ENCODE measurements at places on chromosomes 2 and 18.

GRCh38 chr2:108607706-108608301 is 73.5 kb downstream of the LIMS1 start:
- DNase-seq = no peak

GRCh38 chr2:28344756-28345373 is 47.8 kb upstream of the FOSL2 start:
- no peak for DNase-seq

GRCh38 chr2:221133941-221134340 is 438.2 kb downstream of the EPHA4 start:
- no peak for DNase-seq

DNA sequence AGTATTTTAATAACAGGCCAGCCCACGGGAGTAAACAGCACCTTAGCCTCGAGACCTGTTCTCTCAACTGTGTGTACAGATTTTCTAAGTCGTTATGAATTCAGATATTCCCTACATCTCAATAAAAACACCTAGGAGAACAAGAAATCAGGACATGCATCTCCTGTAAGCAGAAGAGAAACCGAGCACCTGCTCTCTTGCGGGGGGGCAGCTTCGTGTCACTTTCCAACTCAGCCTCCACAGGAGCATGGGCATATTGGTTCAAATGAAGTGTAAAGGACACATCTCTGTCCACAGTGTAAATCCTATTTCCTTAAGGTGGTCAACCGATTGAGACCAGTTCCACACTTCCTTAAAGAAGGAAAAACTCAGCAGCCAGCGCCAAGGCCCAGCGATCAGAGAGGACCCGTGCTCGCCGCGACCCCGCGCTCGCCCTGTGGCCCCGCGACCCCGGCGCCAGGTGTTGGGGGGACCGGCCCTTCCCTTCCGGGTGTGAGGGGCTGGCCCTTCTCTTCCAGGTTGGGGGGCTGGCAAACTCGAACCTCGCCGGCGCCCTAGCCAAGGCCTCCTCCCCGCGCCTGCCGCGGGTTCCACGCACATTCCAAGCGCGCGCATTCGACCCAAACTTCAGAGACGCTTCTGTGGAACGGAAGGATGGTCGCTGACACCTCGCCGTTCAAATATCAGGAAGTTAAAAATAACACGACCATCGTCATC is 652 bp downstream of the SH3YL1 start:
- no peak for DNase-seq

- no peak for DNase-seq
Observed at GRCh38 chr18:79502782-79503181, 107.1 kb downstream of the NFATC1 start.

- no peak for DNase-seq
Observed at GRCh38 chr2:104538077-104538476, 315.8 kb upstream of the POU3F3 start.

DNA sequence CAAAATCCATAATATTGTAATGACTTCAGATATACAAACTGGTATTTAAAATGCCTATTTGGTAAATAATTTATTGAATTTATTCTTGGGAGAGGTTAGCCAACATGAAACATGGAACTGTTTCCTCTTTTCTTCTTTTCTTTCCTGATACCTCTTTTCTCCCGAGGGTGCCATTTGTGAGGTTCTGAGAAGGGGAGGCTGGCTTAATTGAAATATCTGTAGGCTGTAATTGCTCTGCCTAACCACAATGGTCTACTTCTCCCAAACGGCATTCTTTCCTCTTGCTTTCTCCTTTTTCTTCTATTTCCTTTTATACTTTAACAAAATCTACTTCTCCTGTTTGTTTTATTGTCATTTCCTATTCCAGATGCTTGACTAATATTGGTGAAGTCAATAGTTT is 114.9 kb downstream of the TCF4 start:
- DNase-seq = no peak

DNA sequence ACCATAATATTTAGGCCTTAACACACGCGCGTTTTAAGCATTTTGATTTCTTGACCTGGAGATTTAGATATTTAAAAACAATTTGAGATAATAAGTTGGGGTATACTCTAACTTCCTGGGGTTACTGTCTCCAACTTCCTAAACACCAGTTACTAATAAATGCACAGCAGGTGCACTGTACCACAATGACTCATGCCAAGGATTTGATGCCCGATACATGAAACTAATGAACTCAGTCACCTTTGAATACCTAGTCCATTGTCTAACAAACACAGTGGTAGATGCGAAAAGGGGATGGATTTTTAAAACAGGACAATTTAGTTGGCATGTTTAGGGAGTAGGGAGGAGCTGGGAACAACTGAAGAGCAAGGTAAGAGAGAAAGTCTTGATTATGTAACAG is 21.2 kb downstream of the CABYR start:
- DNase-seq = no peak

- no peak for DNase-seq
Observed at GRCh38 chr2:219025637-219026585, 15.4 kb downstream of the CFAP65 start.

GRCh38 chr18:45749918-45750689 is 26.1 kb downstream of the SLC14A1 start:
- DNase-seq = no peak

GRCh38 chr2:232833830-232834229 is 36.2 kb upstream of the SNORC start:
- no peak for DNase-seq

GRCh38 chr2:128262315-128263253 is 56.1 kb downstream of the HS6ST1 start:
- no peak for DNase-seq

- no peak for DNase-seq
Observed at GRCh38 chr18:12777500-12777944, 74.7 kb downstream of the PSMG2 start.

DNA sequence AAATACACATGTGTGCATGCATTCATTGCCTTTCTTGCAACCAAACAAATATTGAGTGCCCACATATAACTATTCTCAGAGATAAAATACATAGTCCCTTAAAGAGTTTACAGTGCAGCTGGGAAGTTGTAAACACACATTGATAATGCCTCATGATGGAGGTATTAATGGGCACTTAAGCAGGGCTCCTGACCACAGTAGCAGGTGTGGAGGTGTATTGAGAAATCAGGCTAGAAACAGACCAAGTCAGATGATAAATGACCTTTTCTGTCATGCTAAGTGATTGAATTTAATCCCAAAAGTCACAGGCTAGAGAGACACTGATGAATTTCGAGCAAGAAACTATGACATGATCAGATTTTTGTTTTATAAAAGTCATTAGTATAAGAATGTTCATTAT is 157.7 kb downstream of the ZNF385B start:
- DNase-seq = no peak

GRCh38 chr2:192035731-192036442 is 158.8 kb downstream of the TMEFF2 start:
- no peak for DNase-seq

DNA sequence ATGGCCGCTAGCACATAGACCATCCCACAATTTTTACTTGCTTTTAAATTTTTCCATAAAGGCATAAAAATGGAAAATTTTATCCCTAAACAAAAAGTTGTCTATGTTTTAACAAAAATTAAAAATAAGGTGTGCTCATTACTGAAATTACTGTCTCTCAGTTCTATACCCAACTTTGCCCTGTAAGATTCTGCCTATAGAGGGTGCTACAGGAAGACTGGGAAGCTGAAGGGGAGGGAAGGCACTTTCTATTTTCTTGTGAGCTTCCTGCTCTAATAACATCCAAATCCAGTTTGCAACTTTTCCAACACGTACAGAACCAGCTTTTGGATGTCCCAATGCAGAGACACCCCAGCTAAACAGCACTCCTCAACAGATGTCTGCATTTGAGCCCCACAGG is 666.9 kb downstream of the PLCL1 start:
- no peak for DNase-seq

DNA sequence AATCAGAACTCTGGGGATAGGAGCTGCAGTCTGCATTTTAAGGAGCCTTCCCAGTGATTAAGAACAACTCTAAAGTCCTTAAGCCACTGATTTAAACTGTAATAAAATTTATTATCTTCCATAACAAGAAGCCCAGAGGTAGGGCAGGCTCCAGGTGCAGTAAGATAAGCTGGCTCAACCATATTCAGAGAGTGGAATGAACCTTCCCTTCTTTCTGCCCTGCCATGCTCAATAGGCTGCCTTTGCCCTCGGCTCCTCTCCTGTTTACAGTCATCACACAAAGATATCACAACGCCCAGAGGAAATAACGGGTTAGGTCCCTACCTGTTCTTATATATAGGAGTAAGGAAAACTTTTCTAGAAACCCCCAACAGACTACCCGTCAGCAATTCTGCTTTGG is 90.5 kb upstream of the CDCA7 start:
- DNase-seq = no peak

DNA sequence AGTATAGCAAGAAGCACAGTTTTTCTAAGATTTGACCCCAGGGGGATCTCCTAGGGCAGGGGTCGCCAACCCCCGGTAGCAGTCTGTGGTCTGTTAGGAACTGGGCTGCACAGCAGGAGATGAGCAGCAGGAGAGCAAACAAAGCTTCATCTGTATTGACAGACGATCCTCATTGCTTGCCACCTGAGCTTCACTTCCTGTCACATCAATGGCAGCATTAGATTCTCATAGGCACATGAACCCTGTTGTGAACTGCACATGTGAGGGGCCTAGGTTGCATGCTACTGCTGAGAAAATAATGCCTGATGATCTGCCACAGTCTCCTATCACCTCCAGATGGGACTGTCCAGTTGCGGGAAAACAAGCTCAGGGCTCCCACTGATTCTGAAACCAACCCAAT is 136.2 kb downstream of the RGPD3 start:
- DNase-seq = no peak

- DNase-seq = no peak
Observed at GRCh38 chr2:26514045-26514444, 36.1 kb upstream of the OTOF start.

- no peak for DNase-seq
Observed at GRCh38 chr2:161068670-161069069, 91.6 kb upstream of the TANK start.

DNA sequence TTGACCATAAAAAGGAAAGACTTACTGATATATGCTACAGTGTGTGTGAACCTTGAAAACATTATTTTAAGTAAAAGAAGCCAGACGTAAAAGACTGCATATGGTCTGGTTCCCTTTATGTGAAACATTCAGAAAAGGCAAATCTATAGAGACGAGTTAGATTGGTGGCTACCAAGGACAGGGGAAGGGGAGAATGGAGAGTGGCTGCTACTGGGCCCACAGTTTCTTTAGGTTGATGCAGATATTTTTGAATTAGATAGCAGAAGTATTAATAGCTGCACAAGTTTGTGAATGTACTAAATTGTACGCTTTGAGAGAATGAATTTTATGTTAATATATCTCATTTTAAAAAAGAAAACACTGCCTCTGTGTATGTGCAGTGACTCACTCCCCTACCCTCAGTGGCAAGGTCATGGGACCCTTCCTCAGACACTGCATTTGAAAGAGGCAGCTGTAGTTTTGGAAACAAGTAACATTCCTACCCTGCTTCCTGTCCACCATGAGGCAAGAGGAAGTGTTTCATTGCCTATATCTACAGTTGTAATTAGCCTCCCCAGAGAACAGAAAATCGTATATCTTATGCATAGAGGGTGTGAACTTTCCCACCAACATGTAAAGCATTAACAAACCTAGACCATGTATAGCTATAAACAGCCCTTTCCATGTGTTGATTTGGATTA is 29.8 kb upstream of the ARMC9 start:
- no peak for DNase-seq

DNA sequence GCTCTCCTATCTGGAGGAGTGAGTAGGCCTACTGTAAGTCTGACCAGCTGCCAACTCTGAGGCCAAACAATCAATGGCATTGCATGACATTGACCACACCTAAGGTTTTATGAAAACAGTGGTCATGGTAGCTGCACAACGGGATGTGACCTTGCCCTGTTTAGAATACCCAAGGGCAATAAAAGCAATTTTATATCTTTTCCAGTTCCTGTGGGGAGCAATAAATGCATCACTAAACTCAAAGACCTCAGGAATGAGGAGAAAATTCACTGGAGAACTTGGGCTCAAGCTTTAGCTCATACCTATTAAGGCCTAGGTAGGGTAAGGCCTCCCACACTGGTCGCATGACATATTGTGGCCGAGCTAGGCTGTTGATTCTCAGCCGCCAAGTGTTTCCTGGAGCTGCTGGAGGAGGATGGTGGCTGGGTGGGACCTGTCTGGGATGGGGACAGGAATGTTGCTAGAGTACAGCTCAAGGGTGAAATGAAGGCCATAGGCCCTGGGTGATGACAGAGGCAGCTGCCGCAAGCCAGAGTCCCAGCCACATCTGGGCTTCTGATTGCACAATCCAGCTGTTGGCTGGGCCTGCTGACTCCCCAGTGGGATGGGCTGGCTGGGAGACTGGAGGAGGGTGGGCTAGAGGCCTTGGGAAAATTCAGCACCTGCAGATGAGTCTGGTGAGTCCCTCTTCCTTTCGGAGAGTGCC is 313.7 kb downstream of the CYP26B1 start:
- no peak for DNase-seq

GRCh38 chr2:7829241-7829640 is 852.6 kb upstream of the ID2 start:
- DNase-seq = no peak

GRCh38 chr2:29729401-29729800 is 192.0 kb downstream of the ALK start:
- DNase-seq = no peak

All from stimulated activated CD8-positive, alpha-beta memory T cell treated with anti-CD3 and anti-CD28 coated beads, Interleukin-4, amount 100 ng/mL, for 4 hours (primary cell).